ENCODE measurements at places on chromosomes 2 and 18.

GRCh38 chr2:23571527-23572282 is 186.7 kb downstream of the KLHL29 start:
- DNase-seq: no peak

- peak; percentile 35 for DNase-seq
Observed at GRCh38 chr2:148540022-148540421, 104.5 kb upstream of the EPC2 start.

DNA sequence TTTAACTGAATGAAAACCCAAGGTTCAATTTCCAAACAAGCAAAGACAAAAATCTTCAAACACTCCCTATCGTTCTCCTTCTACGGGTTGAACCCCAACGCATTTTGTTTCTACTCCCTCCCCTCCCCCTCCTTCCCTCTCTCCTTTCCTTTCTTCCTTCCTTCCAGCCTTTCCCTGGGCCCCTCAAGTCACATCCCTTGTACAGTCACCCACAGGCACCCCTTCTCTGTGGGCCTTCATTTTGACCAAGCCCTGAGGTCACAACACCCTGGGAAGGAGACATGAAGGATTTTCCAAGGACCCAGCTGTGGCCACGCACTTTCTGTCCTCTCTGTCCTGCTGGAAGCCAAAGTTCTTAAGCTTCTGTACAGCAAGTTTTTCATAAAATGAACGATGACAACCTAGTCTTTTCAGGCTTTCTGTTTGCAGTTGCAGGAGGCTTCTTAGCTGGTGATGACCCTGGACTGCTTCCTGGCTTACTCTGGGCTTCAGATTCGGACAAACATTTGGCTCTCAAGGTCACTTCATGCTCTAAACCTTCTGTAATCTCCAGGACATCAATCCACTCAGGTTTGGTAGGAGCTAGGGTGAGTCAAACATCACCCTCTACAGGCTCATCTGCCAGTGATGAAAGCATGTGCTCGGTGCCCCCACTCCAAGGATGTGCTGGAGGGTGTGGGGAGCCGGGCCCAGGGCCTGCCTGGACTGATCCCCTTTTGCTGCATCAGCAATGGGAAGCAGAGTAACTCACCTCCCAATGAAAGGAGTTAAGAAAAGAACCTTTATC is 25.5 kb downstream of the TMEM247 start:
- DNase-seq: no peak

- DNase-seq: peak; percentile 81
Observed at GRCh38 chr2:207531032-207531952, 1.5 kb downstream of the CREB1 start.

Measured in activated CD4-positive, alpha-beta T cell treated with anti-CD3 and anti-CD28 coated beads, Interleukin-10, Interleukin-2, amounts not matched to agents 100 ng/mL and 50 ng/mL, durations not matched to agents 16 hours and 8 hours (primary cell).